NCI-H226 (cell line): ENCODE measurements at places on chromosomes 13 and 19.

DNA sequence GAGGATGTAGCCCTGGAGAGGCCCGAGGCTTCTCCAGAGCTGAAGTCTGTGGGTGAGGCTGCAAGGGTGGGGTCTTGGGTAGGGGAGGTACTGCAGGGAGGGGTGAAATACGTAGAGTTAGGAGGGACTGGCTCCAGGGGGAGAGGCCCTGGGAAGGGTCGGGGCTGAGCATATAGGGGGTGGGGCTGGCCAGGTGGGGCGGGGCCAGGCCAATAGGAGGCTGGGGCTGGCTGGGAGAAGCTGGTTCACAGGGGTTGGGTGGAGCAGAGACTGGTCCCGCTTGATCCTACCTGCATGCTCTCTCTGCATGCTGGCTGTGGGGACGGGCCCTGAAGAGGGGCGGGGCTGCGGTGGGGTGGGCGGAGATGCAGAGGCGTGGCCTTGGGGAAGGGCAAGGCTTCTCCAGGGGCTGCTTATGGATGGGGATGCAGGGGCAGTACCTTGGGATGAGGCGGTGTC, 51.9 kb downstream of the CELF5 start:
- peak; percentile 93 for DNase-seq

- no peak for DNase-seq
Observed at GRCh38 chr19:4064149-4064495, 2.6 kb downstream of the ZBTB7A start.

DNA sequence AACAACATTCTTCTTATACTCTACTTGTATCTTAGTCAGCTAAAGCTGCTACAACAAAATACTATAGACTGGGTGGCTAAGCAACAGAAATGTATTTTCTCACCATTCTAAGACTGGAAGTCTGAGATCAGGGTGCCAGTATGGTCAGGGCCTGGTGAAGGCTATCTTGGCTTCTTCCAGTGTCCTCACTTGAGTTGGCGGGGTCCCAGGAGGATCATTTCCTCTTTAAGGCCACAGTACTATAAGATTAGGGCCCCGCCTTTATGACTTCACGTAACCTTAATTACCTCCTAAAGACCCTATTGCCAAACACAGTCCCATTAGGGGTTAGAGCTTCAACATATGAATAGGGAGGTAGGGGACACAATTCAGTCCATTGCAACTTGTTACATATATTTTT, 30.7 kb upstream of the DOCK9 start:
- no peak for DNase-seq

DNA sequence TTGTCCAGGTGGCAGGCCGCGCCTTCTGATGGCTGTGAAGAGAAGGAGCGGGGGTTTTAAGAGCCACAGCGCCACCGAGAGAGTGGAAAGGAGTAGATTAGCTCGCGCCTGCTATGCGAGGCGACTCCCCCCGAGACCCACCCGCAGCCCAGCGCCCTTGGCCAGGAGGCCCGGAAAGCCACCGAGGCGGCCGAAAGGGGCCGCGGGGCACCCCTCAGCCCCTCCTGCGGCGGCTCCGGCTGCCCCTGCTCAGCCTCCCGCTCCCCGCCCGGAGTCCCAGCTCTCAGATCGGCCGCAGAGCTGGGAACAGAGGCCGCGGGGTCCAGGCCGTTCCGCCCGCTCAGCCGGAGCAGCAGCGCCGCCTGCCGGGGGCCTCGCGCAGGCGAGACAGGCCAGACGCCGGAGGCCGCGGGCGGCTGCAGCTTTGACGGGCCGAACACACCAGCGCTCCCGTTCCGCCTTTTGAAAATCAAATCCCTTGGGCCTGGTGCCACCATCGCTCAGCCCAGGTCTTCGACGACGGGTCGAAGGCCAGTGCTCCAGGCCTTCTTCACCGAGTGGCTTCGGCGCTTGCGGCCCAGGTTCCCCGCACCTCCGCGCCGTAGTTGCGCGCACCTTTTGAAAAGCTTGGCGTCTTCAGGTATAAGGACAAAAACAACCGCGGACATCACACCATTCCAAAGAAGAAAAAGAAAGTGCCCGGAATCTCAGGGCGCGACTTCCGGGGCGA, 15.3 kb downstream of the CDX2 start:
- DNase-seq, result peak; percentile 39

DNA sequence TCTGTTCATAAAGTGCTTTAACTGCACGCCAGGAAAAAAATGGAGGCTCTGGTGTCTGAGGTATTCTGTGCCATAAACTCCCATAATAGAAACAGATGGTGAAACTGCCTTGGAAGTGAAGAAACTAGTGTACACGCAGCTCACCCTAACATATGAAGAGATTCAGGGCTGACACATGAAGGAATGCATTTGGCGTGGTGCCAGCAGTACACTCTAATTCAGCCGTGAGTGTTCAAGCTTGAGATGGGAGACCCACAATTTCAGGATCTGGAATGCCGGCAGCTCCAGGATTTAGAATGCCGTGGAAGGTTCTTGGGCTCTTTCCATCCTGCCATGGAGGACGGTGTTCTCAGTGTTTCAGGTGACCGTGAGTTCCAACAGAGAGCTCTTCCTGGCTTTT, 478.4 kb downstream of the TSHZ3 start:
- no peak for DNase-seq

- peak; percentile 13 for DNase-seq
Observed at GRCh38 chr19:4676955-4677731, 7.0 kb upstream of the MYDGF start.

DNA sequence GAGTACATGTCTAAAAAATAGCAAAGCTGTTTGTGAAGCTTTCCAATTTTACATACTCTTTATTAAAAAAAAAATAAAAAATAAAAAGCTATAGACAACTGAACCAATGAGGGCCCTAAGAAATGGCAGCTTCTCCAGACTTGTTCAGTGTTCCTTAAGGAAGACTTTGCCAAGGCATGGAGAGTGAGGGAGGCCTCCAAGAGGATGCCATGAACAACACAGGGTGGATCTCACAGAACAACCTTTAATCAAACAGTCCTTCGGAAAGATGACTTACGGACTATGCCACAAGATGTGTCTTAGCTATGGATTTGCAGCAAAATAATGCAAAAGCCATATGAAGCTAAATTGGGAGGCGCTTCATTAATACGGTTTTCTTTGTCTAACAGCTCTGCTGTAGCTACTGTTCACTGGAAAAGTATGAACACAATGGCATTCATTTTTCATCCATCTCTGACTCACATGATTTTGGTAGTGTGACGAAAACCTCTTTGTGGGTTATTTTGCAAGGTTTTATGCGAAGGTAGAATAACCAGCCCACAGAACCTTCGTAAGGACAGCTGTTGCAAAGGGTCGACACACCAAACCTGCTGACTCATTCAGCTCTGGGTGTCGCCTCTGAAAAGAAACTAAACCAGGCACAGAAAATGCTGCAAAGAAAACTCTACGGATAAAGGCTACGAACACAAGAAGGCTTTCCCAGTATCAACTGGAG, 27.7 kb downstream of the EFNB2 start:
- peak; percentile 68 for DNase-seq

GRCh38 chr19:47102346-47103060, 11.1 kb downstream of the ZC3H4 start:
- DNase-seq, result no peak
